ENCODE measurements at places on chromosomes 11 and 22.

DNA sequence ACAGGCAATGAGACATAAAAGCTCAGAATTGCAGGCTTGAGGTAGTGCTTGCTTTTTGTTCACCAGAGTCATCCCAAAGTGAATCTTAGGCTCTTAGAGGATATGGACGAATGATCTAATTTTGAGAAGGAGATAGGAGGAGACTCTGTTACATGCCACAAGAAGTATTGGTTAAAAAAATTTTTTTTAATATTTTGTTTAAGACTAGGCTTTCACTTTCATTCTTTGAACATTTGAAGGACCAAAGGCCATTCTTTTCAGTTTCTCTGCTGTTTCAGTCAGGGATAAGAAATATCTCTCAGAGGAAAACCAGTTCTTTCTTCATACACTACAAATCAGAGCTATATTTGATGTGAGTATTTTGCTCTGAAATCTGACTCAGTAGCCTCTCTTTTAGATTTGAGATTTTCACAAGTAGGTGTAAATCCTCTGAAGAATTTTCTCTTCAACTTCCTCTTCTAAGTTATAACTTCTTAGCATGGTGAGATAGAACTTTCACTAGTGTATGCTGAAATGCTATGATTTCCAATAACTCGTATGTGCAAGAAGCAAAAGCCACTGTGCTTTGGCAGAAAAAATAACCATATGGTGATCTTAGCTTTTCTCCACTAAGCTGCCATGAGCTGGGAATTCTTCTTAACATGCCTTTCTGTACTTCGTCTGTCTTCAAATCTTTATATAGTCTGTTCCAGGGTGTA is 24.1 kb upstream of the FAM181B start:
- no peak for DNase-seq

- DNase-seq, result no peak
These were observed 12.8 kb downstream of the ATM start for GRCh38 chr11:108235633-108236032.

DNA sequence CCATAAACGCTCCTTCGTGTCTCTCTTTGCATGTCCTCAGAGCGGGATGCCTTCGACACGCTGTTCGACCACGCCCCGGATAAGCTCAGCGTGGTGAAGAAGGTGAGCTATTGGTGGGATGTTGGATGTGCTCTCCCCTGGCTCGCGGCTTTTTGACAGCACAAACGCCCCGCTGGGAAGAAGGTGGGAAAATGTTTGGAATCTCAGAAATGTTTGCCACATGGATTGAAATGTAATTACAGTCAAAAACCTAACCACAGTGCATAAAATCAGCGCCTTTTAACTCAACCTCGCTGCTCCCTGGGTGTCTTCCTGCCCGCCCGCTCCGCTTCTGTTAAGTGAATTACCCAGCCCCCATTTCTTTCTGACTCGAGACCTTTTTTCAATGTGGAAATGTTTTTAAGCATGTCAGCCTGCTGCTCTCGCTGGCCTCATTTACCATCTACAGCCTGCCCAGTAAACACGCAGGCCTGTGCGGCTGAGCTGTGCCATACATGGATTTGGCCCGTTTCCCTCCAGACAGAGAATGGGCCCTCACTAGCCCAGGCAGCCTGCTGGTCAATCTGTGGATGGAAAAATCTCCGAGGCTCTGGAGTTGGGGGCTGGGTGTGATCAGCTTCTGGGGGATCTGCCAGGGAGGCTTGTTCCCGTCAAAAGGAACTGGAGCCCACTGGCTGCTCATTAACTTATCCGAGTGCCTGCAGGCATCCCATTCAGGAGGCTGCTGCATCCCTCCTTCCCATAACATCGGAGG is 32.7 kb upstream of the PARVG start:
- DNase-seq, result peak; percentile 86

GRCh38 chr11:67315325-67315909 is 12.1 kb downstream of the SSH3 start:
- no peak for DNase-seq

- no peak for DNase-seq
These were observed 100.8 kb downstream of the FAT3 start for GRCh38 chr11:92325416-92325815.

DNA sequence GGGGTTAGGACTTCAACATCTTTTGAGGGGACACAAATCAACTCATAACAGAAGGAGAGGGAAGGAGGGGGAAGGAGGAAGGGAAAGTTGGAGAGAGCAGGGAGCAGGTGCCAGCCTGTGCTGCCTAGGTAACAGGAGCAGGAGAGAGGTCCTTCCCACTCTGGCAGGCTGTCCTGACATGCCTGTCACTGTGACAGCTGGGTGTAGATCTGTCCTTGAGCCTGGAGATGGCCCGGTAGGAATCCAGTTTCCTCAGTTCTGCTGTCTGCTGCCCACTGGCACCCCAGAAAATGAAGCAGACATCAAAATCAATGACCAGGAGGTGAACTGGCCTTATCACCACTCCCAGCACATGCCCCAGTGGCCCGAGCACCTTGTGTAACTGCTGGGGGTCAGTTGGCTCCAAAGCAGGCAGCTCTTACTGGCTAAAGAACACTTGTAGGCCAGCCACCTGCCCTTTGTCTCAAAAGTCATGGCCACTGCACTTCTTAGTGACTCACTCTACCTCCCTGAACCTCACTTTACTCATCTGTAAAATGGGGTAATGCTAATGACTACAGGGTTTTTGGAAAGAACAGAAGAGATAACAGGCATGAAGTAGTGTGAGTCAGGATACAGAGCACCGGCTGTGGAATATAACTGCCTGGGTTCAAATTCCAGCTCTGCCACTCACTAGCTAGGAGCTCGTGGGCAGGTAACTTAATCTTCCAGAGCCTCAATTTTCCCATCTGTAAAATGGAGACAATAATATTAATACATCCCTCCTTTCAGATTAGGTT is 8.0 kb upstream of the TSPAN18 start:
- DNase-seq, result no peak

DNA sequence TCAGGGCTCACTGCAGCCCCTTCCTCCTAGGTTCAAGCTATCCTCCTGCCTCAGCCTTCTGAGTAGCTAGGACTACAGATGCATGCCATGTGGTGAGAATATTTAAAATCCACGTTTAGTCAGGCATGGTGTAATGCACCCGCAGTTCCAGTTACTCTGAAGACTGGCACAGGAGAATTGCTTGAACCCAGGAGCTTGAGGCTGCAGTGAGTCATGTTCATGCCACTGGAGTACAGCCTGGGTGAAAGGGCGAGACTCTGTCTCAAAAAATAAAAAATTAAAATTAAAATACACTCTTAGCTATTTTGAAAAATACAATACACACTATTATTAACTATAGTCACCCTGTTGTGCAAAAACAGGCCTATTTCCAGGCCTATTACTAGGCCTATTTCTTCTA is 38.4 kb downstream of the NOX4 start:
- no peak for DNase-seq

- DNase-seq, result no peak
These were observed 6.5 kb downstream of the DGAT2 start for GRCh38 chr11:75775056-75775455.

- DNase-seq, result no peak
These were observed 11.2 kb downstream of the EIF4G2 start for GRCh38 chr11:10797531-10797930.

GRCh38 chr11:19811380-19811779 is 98.7 kb downstream of the NAV2 start:
- no peak for DNase-seq

DNA sequence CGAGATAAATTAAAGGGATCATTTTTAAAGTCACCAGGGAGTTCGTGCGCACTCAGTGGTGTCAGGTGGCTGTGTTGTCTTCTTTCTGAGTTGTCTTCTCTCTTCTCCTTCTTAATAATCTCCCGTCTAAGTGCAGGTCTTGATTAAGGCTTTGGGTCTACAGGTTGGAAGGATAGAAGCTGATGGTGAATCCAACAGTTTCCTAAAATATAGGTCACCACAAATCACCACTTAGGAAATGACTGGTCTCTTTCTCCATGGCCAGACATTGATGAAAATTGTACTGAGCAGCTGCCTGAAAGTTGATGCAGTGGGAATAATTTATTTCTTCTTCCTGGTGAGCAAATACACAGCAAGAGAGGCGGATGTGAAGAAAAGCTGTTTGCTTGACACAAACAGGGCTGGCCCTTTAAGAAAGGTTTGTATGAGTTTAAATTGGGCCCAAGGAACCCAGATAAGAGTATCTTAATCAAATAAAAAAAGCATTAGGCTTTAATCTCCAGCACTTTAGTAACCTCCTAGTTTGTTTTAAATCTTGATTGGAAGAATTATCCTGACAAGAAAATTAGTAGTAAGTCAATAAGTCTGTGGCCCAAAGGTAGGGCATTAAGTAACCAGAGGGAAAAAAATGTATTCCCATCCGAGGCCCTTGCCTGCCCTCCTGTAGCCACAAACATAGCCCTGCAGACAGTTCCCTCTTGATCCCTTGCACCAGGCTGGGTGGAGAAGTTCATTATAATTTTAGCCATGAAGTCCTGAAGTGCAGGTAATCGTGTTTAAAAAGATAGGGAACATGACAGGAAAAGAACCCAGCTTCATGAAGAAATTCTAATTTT is 245.8 kb downstream of the KIRREL3 start:
- no peak for DNase-seq

DNA sequence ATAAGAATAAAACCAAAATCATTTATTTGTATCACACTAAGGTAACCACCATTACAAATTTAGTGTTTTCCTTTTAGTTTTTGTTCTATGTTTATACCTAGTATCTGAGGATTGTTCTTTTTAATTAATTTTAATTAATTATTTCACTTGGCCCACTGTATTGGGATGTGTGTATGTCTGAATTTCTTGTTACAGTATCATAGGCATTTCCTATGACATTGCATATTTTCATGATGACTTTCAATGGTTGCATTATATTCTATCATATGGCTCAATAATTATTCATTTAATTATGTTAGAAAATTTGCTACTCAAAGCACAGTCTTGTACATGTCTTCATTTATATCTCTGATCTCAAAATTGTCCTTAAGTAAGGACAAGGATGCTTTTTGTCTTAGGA is 41.0 kb downstream of the C11orf71 start:
- DNase-seq, result peak; percentile 45

DNA sequence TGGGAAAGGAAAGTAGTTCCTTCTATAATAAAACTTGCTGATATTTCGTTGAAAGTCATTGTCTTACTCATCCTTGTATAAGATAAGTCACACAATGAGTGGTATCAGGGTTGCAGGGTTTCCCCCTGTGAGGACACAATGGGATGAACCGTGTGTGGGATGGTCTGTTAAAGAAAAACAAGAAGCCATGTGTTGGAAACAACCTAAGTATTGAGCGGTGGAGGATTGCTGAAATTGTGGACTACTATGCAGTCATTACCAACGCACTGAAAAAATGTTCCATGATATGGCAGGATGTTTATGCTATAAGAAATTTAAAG is 28.6 kb downstream of the PTPRJ start:
- no peak for DNase-seq

DNA sequence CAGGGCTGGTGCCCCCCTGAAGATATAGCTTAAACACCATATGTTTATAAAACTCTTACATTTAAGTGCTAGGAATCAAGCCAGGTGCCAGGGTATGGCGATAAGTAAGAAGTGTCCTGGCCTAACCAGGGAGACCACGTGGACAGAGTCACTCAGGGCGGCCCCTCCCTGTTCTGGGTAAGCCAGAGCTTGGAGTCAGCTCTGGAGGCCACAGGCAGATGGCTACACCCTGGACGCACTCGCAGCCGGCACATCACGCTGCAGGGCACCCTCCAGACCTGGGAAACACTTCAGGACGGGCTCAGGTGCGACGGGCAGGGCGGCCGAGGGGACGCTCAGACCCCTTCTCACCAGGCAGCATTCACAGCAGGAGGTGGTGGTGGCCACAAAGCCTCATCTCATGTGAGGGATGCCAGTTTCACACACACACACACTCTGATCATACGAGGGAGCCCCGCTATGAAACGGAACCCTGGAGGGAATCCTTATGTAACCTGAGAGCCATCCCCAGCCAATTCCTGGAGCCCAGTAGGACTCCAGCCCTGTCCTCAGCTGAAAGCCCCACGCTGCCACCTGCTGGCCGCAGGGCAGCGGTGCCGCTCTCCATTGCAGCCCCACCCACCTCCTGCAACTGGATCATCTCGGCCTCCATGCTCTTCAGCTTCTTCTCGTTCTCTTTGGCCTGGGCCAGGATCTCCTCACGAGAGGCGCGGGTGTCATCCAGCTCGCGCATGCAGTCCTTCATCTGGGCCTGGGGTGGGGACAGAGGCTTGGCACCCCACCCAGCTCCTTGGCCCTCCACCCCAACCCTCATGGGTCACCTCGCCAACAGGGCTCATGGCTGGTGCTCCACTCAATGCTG is 33.4 kb downstream of the APOL1 start:
- peak; percentile 92 for DNase-seq

DNA sequence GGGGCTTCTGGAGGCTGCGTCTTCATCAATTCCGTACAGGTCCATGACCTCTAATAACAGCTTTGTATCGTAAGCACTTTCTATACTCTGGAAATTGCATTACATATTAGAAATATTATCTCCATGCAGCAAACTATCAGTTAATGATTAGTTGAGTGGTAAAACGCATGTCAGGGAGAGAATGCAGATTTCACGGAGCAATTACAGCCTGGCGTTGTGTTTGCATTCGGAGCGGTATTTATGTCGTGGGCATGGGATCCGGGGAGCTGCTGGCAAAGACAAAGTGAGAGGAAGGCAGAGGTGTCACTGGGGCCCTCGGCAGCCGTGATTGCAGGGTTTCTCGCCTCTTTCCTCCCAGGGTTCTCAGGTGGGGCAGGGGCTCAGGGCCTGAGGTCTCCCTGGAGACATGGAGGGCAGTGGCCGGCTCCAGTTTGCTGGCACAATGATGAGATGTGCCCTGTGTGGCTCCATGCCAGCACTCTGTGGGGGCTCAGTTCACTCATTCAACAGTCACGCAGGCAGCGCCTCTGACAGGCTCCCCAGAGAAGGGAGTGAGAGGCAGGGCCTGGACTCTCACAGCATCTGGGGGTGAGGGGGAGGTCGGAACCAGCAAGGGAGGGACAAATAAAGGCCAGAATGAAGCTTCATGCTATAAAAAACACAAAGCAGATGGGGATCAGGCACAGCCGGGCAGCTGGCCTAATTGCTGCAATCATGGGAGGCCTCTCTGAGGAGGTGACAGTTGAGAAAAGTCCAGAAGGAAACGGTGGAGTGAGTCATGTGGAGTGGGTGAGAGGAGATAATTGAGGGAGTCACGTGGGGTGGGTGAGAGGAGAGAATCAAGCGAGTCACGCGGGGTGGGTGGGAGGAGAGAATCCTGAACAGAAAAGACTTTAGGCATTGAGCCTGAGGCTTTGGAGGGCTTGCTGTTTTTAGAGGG is 1002.7 kb downstream of the BRD1 start:
- DNase-seq, result no peak

- no peak for DNase-seq
These were observed 1.2 kb upstream of the MIOX start for GRCh38 chr22:50485221-50486131.

GRCh38 chr22:32329202-32329645 is 28.4 kb upstream of the RFPL3 start:
- DNase-seq, result no peak

DNA sequence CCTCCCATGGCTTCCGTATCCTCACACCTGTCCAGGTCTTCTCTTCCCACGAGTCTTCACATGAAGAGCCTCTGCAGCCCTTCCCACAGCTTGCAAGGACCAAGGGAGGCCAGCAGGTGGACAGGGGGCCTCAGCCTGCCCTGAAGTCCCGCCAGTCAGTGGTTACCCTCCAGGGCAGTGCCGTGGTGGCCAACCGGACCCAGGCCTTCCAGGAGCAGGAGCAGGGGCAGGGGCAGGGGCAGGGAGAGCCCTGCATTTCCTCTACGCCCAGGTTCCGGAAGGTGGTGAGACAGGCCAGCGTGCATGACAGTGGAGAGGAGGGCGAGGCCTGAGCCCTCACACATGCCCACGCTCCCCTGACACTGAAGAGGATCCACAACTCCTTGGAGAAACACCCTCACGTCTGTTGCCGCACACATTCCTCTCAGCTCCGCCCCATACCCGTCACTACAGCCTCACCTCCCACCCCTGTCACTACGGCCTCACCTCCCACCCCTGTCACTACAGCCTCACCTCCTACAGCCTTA is 8.3 kb downstream of the SSH3 start:
- no peak for DNase-seq
